ENCODE measurements at places on chromosomes 4 and X.

DNA sequence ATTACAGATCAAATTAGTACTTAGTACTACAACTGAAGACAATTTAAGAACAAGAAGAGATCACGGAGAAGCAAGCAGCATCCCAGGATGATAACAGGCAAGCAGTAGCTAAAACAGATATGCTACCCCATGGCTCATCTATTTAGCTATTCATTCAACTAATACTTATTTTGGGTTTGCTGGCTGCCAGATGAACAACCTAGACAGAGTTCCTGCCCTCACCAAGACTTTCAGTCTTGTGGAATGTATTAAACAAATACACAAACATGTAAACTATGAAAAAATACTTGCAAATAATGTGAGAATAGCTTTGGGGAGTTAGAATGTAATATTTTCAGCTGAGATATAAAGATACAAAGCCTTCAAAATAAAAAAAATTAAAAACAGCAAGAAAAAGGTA is 2.4 kb upstream of the CORIN start:
- DNase-seq, result no peak

DNA sequence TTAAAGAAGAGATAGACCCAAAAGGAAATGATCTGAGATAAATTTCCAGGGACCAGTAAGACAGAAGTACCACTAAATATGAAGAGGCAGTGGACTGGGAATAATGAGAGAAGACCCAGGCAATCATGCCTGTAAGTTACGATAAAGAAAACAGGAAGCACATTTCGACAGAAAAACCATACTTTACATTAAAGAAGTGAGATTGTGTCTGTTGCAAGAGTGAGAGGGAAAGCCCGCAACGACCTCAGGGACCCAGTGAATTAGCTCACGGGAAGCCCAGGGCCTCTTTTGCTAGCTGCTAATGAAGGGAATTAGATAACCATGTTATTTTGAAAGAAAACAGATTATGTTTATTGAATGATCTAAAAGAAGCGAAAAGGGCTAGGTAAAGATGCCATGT is 28.9 kb upstream of the ACSL1 start:
- no peak for DNase-seq

DNA sequence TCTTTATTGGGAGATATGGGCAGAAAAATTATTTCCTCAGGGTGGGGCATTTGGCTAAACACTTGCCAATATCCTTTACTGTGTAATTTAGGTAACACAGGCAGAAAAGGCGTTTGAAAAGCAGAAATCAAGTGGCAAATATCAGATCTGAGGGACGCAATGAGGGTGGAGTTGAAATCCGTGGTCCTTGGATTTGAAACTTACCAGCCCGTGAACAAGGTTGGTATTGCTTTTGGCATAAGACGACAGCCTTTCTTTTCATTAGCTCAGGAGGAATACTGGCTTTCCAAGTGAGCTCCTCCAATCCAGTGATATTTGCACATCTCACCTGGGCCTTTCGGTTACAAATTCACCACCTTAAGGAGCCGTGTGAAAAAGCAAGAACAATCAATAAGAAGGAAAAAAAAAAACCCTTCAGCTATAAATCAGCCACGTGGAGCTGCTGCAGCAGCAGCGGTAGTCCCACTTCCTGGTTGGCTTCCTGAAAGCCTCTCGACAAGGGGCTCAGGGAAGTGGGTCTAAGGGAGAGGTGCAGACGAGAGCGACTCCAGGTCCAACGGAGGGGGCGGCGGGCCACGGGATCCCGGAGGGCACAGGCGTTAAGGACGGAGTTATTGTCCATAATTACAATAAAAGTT is 734 bp upstream of the GALNT7 start:
- no peak for DNase-seq

GRCh38 chr4:144104509-144105130 is 35.9 kb downstream of the GYPA start:
- DNase-seq, result no peak

GRCh38 chrX:122641826-122642225 is 542.3 kb upstream of the GRIA3 start:
- DNase-seq, result no peak

DNA sequence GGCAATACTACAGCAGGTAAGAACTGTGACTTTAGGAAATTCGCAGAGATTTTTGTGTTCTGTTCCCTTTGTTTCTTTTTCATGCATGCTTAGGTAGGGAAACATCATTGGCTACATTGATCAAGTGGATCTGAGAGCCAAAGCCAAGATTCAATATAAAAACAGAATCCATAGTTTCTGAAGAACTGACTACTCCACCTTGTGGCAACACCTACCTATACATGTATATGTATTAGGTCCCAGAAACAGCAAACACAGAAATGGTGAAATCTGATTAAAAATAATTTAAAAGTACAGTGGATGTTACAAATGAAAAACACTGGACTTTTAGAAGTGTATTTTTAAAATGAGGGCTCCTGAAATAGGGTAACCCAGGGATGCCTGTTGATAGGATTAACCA is 322.6 kb upstream of the MAOA start:
- DNase-seq, result no peak

- peak; percentile 55 for DNase-seq
Observed at GRCh38 chrX:7146703-7147412, 654 bp upstream of the STS start.

DNA sequence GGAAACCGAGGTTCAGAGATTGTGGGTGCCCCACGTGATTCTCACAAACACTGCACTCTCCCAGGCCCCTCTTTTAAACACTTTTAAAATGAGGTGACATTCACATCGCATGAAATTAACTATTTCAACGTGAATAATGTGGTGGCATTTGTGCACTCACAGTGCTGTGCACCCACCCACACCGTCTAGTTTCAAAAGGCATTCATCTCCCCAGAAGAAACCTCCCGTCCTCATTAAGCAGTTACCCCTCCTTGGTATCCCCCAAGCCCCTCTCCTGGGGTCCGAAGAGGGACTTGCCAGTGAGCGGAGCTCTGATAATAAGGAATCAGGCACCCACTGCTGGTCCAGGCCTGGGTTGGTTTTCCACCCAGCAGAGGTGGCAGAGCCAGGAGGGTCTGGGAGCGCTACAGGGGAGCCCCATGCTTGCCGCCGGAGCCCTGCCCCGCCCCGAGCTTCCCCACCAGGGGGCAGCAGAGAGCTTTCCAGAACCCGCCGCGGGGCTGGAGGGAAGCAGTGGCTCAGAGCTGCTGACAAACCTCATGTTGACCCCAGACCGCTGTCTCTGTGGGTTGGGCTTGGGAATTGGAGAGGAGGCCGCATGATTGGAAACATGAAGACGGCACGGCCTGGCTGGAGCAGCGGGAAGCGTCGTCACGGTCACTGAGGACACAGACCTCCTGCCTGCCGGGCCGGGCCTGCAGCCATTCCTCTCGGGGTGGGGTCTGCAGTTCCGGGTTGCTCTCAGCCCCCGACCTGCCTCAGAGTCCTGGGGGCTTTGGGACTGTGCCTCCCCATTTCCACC is 27.5 kb upstream of the HTRA3 start:
- peak; percentile 78 for DNase-seq

GRCh38 chrX:155052738-155053498 is 18.0 kb downstream of the CMC4 start:
- no peak for DNase-seq

- no peak for DNase-seq
Observed at GRCh38 chrX:13936521-13937225, 93.0 kb downstream of the GEMIN8 start.

- DNase-seq, result no peak
Observed at GRCh38 chrX:65900850-65901844, 138.7 kb downstream of the VSIG4 start.

DNA sequence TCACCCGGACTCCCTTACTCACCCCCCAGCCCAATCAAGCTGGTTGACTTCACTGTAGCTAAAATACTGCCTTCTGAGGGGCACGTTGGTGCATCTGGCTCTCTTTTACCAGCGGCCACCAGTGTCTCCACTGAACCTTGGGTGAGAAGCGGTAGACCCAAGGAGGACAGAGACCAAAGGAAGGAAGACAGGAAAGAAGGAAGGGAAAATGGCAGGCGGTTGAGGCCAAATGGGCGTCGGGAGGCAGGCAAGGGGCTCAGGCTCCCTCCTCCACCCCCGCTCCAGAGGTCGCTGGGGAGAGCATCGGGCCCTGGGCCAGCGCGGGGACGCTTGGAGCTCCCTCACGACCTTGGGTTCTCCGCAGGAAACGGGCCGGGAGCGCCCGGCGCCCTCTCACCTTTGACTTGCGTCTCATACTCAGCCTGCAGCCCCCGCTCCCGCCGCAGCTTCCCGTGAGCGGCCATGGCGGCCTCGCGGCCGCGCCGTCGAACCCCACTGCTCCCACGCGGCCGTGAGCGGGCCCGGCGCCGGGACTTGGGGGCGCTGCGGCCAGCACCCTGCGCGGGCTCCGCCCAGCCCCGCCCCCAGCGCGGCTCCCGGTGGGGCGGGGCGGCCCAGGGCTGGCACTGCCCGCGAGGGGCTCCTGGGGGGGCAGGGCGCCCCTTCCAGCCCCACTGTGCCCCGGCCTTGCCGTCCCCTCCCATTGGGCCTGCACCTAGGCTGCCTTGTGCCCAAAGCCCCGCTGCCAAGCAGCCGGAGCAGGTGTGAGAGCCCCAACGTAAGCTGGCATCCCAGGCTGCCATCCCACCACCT is at the start of gene ARHGAP4:
Gene ARHGAP4 (minus strand): TSS at position 526 of the 813 bp plus-strand sequence. CDS start 62 bp downstream, at position 464.
- DNase-seq, result peak; percentile 54

DNA sequence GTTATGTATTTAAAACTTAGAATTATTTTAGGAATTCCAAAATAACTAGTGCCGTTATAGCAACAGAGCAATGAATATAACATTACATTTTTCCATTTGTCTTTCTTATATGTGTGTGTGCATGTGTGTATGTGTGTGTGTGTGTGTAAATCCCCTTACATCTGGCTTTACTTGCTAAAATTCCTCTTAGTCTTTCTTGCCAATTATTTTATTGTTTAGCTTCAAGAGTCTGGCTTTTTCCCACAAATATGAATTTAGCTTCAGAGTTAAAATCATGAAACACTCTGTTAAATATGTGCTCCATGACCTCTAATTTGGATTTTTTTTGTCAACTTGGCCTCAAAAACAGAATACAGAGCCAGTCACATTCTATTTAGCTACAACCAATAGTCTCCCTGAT is 18.9 kb downstream of the FGF13 start:
- DNase-seq, result no peak

- DNase-seq, result no peak
Observed at GRCh38 chr4:5010984-5011383, 8.3 kb downstream of the CYTL1 start.

DNA sequence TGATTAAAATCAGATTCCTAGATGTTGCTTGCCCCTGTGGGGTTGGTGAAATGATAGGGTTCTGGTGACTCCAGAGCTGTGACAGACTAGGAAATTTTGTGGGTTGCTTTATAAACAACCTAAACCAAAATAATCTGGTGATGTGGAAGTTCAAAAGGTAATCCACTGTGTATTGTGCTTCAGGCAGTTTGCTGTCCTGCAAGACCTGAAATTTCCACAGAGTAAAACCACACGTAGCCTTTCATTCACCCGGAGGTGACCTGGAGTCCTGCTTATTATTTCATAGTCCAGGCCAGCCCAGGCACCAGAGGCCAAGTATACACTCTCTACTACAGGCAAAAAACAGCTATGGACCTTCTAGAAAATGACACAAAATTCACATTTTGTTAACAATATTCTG is 114.6 kb upstream of the CBR4 start:
- no peak for DNase-seq

Measured in T-helper 2 cell (primary cell).